Spinal cord (tissue), 10 donors: ENCODE measurements at places on chromosomes 2 and 18.

DNA sequence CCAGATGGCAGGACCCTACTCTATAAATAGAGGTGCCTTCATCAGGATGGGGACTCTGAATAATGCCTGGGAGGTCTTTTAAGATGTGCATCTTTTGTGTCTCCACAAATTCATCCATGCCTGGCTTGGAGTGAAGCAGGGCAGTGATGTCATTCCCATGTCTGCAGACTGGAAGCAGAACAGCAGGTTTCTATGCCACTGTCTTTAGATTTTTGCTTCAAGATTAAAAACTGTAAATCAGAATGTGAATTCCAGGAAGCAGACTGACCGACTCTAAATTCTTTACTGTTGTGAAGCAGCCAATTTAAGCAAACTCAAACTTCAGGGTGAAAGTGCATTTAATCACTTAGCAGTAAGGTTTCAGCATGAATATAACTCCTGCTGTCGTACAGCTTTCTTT lies 159.3 kb downstream of the SCG2 start:
- DNase-seq = no peak

GRCh38 chr2:37612382-37612781 lies 59.1 kb downstream of the CDC42EP3 start:
- DNase-seq = no peak

DNA sequence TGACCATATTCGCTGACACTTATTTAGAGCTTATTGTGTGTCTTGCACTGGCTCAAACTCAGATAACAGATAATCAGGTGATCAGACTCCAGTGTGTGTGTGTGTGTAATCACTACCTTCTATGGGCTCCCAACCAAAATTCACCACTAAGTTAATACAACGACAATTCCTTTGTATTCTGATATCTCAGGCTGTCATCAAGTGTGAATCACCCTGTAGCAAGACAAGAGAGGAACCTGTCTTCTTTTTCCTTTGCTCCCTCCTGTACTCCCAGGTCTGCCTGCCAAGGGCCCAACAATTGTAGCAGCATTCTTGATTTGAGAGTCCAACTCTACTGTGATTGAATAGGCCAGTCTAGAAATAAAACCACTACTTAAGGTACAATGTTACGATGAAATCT lies 25.8 kb downstream of the ITGB6 start:
- DNase-seq = no peak

GRCh38 chr2:10517351-10518043 lies 69.4 kb upstream of the ODC1 start:
- DNase-seq = no peak

DNA sequence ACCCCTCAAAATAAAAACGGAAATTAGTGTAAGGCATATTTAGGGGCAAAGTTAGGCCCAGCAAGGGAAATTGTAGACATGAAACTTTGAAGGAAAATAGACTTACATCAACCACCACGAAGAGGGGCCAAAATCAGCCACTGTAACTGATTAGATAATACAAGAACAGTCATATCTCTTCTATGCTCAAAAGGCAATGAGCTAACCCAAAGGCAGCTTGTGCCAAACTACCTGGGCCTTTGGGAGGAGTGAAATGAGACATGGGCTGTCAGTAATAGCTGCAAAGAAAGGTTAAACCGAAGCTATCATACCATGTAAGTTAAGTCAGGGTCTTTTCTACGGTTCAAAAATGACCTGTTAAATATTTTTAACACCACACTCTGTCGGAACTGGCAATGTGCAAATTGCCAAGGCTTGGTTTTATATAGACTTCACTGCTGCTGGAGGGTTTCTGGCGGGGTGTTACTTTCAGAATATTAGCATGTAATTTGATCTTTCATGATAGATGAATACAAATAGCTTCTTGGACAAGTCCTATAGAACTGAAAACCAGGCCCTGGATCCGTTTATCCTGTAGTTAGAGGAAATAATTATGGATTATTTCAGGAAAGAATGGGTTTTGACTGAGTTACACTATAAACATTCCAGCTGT lies 69.6 kb downstream of the ACVR1 start:
- DNase-seq = no peak

DNA sequence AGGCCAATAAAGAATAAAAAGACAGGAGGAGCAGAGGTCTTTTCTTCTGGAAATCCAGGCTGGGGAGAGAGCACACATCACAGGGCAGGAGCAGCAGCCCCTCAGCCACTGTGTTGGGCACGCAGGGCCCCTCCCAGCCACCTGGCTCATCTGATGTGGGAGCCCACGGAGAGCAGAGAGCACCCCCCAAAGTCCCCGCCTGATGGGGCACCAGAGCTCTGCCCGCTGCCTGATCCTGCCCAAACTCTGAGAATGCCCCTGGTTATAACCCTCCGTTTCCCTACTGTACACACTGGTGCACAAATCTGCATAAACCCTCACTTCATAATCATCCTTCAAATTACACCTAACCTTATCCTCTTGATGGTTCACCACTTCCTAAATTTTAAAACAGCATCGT lies 111.3 kb downstream of the HDAC4 start:
- DNase-seq = no peak

- no peak for DNase-seq
Measured at GRCh38 chr2:26273501-26273900, 28.8 kb downstream of the HADHB start.

DNA sequence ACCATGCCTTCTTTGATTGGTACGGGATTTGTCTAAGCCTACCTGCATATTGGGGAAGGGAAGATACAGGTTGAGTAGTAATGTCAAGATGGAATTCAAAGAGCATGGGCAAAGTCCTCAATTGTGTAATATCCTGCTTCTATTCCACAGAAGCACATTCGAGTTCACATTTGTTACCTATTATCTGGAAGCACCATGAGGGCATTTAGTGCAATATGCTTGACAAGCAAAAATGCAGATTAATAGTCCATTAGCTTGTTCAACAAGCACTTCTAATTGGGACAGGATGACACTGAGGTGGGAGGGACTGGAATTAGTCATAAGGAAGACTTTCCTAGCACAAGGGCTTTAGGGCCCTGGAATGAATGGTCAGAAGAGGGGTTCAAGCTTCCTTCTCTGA lies 40.5 kb downstream of the MYO5B start:
- no peak for DNase-seq

- peak; percentile 32 for DNase-seq
Measured at GRCh38 chr2:130352237-130352636, 3.6 kb upstream of the PTPN18 start.

DNA sequence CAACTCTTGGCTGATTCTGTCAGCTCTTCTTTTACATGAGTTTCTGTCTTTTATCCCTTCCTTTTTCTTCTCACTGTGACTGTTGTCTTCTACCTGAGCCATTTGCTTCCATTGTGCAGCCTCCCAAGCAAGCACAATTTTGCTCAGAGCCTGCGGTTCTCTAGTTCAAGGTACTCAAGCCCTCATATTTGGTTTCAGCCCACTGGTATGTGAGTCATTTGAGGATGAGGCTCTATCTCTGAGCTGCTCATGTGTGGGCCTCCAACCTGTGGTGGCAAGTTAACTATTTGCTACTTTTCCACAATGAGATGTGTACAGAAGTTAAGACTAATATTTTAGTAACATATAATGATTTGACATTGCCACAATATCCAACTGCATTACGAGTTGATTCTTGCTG lies 183.0 kb downstream of the PHLPP1 start:
- DNase-seq = no peak

DNA sequence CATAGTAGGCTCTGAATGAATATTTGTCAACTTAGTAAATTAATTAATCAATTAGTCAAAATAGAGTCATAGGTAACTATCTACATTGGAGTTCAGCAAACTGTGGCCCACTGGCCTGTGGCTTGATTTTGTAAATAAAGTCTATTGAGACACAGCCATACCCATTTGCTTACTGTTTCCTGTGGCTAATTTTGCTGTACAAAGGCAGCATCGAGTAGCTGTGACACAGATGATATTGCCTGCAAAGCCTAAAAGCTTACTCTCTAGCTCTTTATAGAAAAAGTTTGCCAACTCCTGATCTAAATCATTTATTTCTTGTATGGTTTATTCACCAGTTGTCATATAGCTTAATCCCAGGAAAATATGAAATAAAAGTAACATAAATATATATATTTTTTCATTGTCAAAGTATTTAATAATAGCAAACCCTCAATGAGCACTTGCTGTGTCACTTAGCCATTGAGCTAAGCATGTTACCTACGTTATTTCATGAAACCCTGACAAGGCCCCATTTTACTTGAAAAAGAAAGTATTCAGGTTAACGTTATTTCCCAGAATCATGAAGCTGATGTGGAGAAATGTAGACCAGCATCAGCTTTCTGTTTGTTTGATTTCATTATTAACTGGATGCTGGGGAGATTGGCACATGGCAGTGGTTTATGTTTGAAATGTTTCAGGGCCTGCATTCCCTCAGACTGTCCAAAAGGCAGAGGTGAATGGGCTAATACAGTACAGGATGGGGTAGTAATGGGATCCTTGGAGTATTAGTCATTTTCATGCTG lies 69.6 kb downstream of the ICOS start:
- no peak for DNase-seq

GRCh38 chr2:63052411-63053080 lies 1.9 kb downstream of the OTX1 start:
- DNase-seq = no peak

- no peak for DNase-seq
Measured at GRCh38 chr2:20232837-20233207, 7.9 kb upstream of the SDC1 start.

- DNase-seq = no peak
Measured at GRCh38 chr2:66137606-66138130, 297.3 kb upstream of the MEIS1 start.

DNA sequence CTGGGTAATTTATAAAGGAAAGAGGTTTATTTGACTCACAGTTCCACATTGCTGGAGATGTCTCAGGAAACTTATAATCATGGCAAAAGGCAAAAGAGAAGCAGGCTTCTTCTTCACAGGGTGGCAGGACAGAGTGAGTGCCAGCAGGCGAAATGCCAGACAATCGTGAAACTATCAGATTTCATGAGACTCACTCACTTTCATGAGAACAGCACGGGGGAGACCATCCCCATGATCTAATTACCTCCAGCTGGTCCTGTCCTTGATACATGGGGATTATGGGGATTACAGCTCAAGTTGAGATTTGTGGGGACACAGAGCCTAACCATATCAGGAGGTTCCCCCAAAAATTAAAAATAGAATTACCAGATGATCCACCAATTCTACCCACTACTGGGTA lies 675.5 kb upstream of the SLC8A1 start:
- DNase-seq = no peak

- DNase-seq = no peak
Measured at GRCh38 chr2:106030287-106031268, 163.5 kb downstream of the UXS1 start.

GRCh38 chr2:9103663-9104277 lies 100.3 kb upstream of the MBOAT2 start:
- no peak for DNase-seq

DNA sequence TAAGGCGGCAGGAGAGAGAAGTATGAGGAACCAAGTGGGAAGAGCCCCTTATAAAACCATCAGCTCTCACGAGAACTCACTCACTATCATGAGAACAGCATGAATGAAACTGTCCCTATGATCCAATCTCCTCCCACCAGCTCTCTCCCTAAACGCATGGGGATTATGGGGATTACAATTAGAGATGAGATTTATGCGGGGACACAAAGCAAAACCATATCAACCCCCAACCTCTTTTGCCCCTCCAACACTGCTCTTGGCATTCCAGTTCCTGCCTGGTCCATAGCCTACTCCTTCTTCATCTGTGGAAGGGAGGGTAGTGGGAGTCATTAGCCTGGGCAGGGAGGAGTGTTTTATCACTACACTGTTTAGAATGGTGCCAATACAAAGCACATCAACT lies 1.4 kb upstream of the EHD3 start:
- DNase-seq = no peak

DNA sequence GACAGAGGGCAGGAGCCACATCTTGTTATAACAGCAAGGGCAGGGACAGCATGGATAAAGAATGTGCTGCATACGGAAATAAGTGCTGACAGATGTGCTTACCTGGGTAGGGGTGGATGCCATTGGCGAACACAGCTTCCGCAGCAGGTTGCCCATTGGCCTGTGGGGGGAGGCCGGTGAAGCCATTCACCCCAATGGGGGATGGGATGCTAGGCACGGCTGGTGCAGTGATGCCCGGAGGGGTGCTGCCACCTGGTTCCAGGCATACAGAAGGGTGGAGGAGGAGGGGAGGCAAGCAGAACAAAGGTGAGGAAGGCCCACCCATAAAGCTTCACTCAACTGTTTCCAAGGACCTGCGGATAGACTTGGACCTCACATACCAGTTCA lies 294.9 kb downstream of the CELF4 start:
- no peak for DNase-seq

- no peak for DNase-seq
Measured at GRCh38 chr2:223008956-223009355, 43.0 kb upstream of the KCNE4 start.

DNA sequence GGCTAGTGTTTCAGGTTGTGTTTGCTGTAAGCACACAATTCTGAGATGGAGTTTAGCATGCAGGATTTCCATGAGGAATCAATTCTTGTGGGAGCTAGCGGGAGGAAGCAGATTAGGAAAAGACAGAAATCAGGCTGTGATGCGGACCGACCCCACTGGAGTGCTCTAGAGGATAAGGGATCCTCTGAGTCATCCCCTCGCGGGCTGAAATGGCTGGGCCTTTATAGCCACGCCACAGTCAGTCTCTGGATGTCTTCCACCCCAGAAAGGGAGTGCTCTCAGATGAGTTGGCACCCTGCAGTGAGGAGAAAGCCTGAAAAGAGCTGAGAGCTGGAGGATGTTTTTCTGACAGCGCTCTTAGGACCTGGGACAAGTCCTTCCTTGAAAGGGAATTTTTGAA lies 102.4 kb downstream of the GALNT3 start:
- no peak for DNase-seq

DNA sequence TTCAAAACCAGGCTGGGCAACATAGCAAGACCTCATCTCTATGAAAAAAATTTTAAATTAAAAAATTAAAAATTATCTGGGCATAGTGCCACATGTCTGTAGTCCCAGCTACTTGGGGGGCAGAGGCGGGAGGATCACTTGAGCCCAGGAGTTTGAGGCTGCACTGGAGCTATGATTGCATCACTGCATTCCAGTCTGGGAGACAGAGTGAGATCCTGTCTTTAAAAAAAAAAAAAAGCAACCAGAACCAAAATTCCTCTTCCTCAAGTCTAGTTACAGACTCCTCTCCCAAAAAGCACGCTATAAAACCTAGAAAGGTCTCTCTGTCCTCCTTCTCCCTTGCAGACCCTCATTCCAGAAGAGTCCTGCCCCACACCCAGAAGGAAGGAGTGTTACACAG lies 23.9 kb downstream of the TNFAIP6 start:
- no peak for DNase-seq

DNA sequence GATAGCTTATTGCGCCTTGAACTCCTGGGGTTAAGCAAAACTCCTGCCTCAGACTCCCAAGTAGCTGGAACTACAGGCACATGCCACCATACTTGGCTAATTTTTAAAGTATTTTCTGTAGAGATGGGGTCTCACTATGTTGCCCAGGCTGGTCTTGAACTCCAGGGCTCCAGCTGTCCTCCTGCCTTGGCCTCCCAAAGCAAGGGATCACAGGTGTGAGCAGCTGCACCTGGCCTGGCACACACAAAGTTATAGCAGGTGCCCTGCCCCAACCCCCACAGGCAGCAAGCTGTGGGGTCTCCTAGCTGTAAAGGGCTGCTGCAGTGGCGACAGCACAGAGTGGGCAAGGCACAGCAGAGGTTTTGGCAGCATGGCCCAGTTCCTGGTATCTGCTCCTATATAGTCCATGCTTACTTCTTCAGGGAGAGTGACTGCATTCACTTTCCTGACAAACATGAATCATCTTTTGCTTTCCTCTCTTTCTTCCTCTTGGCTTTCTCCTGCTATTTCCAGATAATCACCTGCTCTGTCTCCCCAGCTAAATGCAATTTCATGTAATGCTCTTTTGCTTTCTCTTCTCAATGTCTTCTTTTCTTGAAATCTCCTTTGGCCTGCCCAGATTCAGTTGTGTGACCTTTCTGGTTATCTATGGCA lies 27.3 kb upstream of the METAP1D start:
- no peak for DNase-seq
